Activated CD4-positive, CD25-positive, alpha-beta regulatory T cell treated with anti-CD3 and anti-CD28 coated beads, Interleukin-2, amount 50 U/mL, for 16 hours (primary cell): ENCODE measurements at places on chromosomes 5 and 9.

DNA sequence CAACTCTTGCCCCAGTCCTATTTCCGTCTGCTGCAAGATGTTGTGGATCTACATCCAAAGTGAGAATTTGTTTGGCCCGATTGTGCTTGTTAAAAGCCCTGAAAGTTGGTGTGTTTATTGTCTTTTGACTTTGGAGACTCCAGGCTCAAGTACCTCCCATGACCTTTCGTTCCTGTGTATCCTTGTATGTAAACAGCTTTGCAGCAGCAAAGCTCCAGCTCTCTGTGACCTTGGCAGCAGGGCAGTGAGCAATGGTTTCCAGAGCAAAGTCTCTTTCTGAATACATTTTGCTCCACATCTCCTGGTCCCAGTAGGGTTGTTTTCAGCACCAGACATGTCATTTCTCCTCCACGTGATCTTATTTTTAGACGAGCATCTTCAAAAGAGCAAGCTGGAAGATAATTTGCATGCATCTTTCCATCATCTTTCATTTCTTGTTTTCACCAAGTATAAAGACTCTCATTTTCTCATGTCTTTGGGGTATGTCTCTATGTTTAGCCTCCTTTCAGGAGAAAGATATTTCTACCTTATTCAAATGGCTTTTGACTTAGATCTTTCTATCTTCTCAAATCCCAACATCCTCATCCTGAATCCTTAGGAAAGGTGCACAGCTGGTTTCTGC is 68.1 kb upstream of the ERCC6L2 start:
- no peak for DNase-seq

GRCh38 chr5:169221519-169221918 is 79.4 kb downstream of the SLIT3 start:
- no peak for DNase-seq

GRCh38 chr5:160268121-160268520 is 38.8 kb downstream of the FABP6 start:
- DNase-seq = no peak

DNA sequence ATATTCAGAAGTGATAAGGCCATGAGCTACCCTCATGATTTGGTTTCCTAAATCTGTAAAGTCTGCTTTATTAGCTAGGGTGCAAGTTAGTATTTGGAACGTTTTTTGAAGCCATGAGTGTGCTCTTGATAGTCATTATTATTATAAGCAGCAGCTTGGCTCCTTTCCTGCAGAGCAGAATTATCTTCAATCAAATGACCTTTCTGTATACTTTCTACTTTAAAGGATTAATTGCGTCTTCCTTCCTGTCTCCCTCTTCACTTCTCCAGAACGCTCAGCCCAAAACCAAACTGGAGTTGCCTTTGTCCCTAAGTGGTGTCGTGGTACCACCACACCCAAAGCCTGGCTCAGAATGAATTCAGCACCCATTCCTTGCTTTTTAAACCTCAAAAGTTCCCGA is 211.3 kb downstream of the ARHGAP26 start:
- no peak for DNase-seq

- DNase-seq = no peak
Measured at GRCh38 chr9:38652486-38652885, 32.1 kb upstream of the ANKRD18A start.

- DNase-seq = no peak
Measured at GRCh38 chr5:113090336-113091106, 113.9 kb downstream of the DCP2 start.
